ENCODE measurements at places on chromosomes 6 and 20. TPM values are rescaled to one million over a fixed set of nuclear protein-coding genes. Genes with fewer than 3 reads are reported as not detected.

TMEM200A gene
- polyA plus RNA-seq, result 23.6 TPM

PDYN gene
- 0.33 TPM for polyA plus RNA-seq

PLCB4 gene
- 14.1 TPM for polyA plus RNA-seq

PTP4A1 gene
- 64.2 TPM for polyA plus RNA-seq

MRPS18A gene
- polyA plus RNA-seq, result 46.3 TPM

OR2B6 gene
- polyA plus RNA-seq, result 0.43 TPM

MCUR1 gene
- polyA plus RNA-seq, result 62.2 TPM

C6orf163 gene
- 2.2 TPM for polyA plus RNA-seq

TCP11 gene
- polyA plus RNA-seq, result 1.9 TPM

KCNQ5 gene
- polyA plus RNA-seq, result 0.24 TPM

CFB gene
- polyA plus RNA-seq, result 7.1 TPM

PRKN gene
- 8.5 TPM for polyA plus RNA-seq

DNA sequence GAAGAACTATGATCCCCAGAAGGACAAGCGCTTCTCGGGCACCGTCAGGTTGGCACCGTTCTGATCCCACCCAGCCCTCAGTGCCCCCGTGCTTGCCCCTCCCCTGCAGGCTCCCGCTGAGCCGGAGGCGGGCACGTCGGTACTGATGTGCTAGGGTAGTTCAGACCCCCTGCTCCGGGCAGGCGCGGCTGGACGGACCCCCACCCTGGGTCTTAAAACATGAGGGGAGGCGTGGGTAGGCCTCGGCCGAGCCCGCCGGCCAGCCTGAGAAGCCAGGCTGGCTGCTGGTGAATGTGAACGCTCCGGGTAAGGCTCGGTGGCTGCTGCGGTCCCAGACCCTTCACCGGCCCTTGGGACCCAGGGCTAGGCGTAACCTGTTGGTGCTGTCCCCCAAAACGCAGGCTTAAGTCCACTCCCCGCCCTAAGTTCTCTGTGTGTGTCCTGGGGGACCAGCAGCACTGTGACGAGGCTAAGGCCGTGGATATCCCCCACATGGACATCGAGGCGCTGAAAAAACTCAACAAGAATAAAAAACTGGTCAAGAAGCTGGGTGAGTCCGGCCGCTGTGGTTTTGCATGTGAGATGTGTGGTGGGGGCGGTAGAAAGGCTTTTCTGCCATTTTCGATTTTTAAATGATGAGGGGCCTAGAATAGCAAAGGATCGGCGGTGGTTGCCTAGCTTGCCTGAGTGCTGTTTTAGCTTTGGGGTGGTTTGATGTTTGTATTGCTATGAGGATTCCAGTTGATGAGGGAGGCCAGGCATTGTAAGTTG lies 964 bp downstream of the RPL10A start:
- DNase-seq, result no peak

GRCh38 chr6:35737413-35738211 lies 780 bp downstream of the ARMC12 start:
- no peak for DNase-seq

DNA sequence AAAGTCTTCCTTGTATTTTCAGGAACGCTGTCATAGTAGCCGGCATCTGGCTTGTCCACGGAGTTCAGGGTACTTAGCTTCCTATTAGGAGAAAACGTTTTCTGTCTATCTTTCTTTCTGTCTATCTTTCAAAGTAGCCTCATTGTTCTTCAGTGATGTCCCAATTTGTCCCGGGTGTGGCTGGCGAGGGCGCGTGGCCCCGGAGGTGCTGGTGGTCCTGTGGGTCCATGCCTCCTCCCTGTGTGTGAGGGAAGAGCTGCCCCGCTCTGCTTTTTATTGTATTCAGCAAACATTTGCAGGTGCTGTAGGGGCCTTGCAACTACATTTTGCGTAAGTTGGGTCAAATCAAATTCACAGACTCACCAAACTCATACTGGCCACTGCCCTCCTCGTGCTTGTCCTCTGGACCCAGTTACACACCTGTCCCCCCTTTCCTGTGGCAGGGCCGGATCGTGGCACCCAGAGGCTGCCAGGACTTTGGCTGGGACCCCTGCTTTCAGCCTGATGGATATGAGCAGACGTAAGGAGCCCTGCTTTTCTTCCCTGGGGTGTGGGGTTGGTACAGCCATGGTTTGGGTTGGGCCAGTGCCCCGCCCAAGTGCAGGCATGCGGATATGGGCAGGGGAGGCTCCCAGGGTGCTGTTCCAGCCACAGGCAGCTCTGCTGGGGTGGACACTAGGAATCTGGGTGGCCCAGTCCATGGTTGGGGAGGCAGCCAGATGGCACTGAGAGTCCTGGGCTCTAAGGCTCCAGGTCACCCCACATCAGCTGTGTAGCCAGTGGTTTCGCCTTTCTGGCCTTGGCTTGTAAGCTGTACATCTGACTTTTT lies 12.3 kb downstream of the ITPA start:
- no peak for DNase-seq

GRCh38 chr6:63527658-63528514 lies 44.4 kb upstream of the LOC128125822 start:
- DNase-seq, result no peak

GRCh38 chr20:49464556-49464955 lies 17.9 kb downstream of the KCNB1 start:
- DNase-seq, result no peak

- no peak for DNase-seq
Observed at GRCh38 chr6:85362652-85363310, 87.1 kb upstream of the NT5E start.

- no peak for DNase-seq
Observed at GRCh38 chr20:40276301-40276700, 412.7 kb downstream of the MAFB start.

GRCh38 chr6:150026976-150027805 lies 1.9 kb upstream of the RAET1L start:
- DNase-seq, result no peak

DNA sequence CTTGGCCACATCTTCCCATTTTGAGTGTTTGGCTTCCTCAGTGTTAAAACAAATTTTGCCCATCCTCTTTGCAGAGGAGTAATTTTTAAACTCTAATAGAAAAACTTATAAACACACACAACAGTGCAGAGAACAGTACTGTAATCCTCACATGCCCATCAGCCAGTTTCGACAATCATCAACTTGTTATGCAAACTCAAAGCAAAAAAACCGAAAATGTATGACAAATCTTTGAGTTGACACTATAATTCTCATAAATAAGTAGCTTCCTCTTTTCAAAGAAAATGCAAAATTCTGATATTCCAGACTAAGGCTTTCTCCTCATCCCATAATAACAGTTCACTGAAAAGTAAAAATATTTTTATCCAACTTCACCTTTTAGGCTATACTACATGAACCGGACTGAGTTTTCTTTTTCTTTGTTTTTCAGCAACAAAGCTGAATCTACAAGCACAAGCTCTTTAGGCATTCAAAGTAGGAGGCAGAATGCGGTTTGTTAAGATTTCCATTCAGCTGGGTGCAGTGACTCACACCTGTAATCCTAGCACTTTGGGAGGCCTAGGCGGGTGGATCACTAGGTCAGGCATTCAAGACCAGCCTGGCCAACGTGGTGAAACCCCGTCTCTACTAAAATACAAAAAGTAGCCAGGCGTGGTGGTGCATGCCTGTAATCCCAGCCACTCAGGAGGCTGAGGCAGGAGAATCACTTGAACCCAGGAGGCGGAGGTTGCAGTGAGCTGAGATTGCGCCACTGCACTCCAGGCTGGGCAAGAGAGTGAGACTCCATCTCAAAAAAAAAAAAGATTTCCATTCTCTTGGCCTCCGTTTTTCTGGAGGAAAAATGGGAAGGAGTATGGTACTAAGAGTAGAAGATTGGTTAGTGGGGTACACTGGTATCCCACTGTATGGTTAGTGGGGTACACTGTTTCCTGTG lies 74.8 kb downstream of the GCNT2 start:
- no peak for DNase-seq

DNA sequence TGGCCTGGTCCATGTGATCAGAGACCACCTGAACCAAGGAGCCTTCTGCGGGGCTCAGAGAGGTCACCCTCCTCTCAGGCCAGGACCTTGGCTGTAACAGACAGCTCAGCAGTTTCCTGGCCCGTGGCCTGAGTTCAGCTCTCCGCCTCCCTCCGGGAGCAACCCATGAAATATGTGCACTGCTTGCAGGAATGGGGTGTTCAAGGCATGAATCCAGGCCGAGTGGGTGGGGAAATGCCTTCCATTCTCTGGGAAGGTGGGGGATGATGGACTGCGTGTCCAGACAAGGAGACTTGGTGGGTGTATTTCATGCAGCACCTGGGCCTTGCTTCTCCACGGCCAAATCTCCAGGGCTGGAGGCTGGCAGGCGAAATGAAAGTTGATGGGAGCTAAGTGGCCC lies 46.0 kb downstream of the SIRPA start:
- DNase-seq, result no peak

GRCh38 chr20:33165416-33166055 lies 2.4 kb upstream of the BPIFA2 start:
- DNase-seq, result no peak

GRCh38 chr6:25954756-25955155 lies 7.8 kb upstream of the TRIM38 start:
- DNase-seq, result no peak

GRCh38 chr20:63930971-63931553 lies 25.2 kb downstream of the UCKL1 start:
- no peak for DNase-seq

- no peak for DNase-seq
Observed at GRCh38 chr20:15060265-15061060, 723.1 kb upstream of the FLRT3 start.

- no peak for DNase-seq
Observed at GRCh38 chr6:56002336-56002735, 126.9 kb upstream of the BMP5 start.

GRCh38 chr6:35041086-35041861 lies 99.9 kb downstream of the TCP11 start:
- no peak for DNase-seq

DNA sequence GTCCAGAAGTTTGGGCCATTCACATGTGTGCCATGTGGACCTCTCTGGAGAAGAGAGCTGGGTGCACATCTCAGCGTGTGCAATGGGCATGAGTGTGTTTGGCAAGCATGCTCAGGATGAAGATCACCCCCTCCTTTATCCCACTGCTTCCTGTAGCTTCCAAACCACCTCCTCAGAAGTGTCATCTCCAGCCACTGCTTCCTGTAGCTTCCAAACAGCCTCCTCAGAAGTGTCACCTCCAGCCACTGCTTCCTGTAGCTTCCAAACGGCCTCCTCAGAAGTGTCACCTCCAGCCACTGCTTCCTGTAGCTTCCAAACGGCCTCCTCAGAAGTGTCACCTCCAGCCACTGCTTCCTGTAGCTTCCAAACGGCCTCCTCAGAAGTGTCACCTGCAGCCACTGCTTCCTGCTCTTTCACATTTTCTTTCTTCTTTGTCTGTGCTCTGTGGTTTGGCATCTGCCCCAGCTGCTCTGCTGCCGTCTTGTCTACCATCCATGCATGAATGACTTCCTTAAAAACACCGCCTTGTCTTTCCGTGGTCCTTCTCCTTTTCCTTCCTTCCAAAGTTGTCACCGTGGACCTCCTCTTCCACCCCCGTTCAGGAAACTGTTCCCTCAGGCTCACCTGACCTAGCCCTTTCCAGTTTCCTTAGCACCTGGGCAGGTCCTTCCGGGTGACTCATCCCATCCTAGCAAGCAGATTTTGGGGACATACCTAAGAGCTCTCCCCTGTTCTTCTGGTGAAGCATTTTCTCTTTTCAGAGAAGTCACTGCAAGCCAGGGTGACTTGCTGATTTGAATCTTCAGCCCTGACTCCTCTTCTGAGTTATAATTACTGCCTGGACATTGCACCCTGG lies 43.5 kb upstream of the TIAM2 start:
- DNase-seq, result no peak

DNA sequence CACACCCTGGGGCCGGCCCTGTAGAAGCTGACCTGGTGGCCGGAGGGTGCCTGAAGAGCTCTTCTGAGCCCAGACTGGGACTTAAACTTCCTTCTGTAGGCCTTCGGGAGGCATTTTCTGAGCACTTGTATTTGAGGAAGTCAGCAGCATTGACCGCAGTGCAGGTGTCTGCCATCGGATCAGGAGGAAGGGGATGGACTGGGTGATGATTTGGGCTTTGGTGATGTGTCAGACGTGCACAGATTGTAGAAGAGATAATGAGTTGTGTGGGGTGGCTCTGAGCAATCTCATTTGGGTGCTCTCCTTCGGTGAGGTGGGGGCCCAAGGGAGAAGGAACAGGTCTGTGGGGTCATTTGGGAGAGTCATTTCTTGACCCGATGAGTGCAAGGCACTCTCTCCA lies 150.9 kb downstream of the ARID1B start:
- DNase-seq, result no peak

GRCh38 chr20:50193836-50194421 lies 3.3 kb downstream of the CEBPB start:
- DNase-seq, result no peak
